ENCODE measurements at places on chromosomes 11 and 22. TPM values are rescaled to one million over a fixed set of nuclear protein-coding genes. Genes with fewer than 3 reads are reported as not detected.

GRCh38 chr22:29146771-29147170 is 58.9 kb upstream of the EMID1 start:
- no peak for ATAC-seq

Gene MUC15
- total RNA-seq = 17.5 TPM

Gene SLC16A8
- 0.24 TPM for total RNA-seq

DNA sequence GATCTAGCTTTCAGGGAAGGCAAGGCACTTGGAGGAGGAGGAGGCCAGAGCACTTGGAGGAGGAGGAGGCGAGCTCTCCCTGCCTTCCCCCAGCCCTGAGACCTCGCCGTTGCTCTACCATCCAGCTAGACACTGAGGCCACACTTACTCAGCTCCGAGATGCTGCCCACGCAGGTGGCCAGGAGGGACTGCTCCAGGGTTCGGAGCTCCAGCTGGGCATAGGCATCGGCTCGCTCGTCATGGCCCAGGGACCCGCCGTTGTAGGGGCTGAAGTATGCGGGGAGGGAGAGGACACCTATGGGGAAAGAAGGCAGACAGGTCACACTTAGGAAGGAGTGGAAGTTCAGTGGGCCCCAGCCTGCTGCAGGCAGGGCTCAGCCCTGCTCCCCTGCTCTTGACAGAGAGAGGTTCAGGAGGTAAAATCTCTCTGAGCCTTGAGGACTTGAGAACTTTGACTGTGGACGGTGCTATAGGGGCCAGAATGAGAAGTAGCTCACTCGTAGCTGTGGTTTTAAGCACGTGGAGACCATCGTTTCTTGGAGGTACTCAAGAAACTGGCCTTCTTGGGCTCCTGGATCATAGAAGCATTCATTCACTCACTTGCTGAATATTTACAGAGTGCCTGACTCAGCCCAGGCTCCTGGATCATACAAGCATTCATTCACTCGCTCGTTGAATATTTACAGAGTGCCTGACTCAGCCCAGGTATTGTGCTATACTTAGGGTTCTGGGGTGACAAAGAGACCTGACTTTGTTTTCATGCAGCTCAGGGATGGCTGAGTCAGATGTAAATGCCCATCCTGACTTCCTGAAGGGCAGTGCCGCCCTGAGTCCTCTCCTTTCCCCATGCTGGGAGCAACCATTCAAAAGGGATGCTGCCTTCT is 99.2 kb downstream of the NAT10 start:
- ATAC-seq = peak; percentile 97

GRCh38 chr11:18088366-18088765 is 17.5 kb downstream of the SAAL1 start:
- no peak for ATAC-seq

DNA sequence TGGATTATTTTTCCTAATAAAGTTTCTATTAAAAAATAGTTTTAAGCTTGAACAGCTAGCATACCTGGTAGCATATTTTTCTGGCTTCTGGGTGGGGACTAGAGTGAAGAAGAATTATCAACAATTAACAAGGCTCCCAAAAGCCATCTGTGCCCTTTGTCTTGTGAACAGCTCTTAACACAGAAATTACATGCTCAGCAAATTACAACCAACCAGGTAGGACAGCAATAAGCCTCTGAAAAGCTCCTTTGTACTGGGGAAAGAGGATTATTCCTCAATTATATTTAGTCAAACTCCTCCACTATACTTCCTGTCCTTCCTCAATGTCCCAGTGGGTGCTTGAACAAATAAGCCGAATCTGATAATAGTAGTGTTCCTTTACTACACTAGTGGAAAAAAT is 162.8 kb downstream of the RAB38 start:
- no peak for ATAC-seq

Gene PGA5
- not detected for total RNA-seq

- no peak for ATAC-seq
Observed at GRCh38 chr11:27211370-27212127, 151.5 kb downstream of the CCDC34 start.

Gene NOX4
- total RNA-seq = 0.16 TPM

DNA sequence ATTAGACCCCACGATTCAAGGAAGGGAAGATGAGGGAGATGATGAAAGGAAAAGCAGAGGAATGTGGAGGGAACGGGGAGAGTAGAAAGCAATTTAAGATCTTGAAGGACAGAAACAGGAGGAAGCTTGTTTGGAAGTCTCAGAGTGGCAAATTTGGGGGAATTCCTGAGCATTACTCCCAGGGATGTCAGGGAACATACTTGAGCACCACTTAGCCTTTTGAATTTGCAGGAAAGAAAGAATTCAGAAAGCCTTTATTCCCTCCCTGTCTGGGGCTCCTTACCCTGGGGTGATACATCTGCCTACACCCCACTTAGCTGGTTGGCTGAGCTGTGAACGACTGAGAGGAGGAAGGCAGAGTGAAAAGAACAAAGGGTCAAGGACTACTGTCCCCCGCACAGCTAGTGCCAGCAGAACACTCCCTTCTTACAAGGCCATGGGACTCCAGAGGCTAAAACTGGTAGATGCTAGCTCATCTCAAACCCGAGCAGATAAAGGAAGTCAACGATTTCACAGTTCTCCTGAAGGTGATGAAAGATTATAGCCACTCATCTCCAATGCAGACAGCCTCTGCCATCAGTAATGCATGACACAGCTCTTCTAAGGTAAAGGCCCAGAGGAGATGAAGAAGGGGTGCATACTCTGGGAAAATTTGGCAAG is 84.0 kb upstream of the AKIP1 start:
- no peak for ATAC-seq
